ENCODE measurements at places on chromosomes 16 and 17. TPM values are rescaled to one million over a fixed set of nuclear protein-coding genes. Genes with fewer than 3 reads are reported as not detected.

The TM4SF5 gene
- not detected for polyA plus RNA-seq

The CHD9NB gene
- polyA plus RNA-seq = not detected

The NXPH3 gene
- polyA plus RNA-seq = not detected

The ASIC2 gene
- polyA plus RNA-seq = not detected

The RAB11FIP4 gene
- 16.2 TPM for polyA plus RNA-seq

The RNU2-1 gene
- not detected for polyA plus RNA-seq

- no peak overlapping the region for H3K4me3 ChIP-seq
- no peaks in the 10 kb centered on the region for H3K27me3 ChIP-seq
- DNase-seq = no peak
- no peaks in the 10 kb centered on the region for H3K36me3 ChIP-seq
Observed at GRCh38 chr17:1312261-1312870, 32.9 kb downstream of the TRARG1 start.

GRCh38 chr17:47145351-47145750 lies 43.7 kb downstream of the CDC27 start:
- peaks cover 100% of the 10 kb centered on the region for H3K36me3 ChIP-seq
- no peaks in the 10 kb centered on the region for H3K27me3 ChIP-seq
- DNase-seq = no peak
- H3K27ac ChIP-seq = no peak overlapping the region

GRCh38 chr16:86030116-86030515 lies 131.2 kb downstream of the IRF8 start:
- no peak overlapping the region for H3K4me3 ChIP-seq
- H3K27ac ChIP-seq = no peak overlapping the region
- H3K36me3 ChIP-seq = no peaks in the 10 kb centered on the region
- no peak for DNase-seq

DNA sequence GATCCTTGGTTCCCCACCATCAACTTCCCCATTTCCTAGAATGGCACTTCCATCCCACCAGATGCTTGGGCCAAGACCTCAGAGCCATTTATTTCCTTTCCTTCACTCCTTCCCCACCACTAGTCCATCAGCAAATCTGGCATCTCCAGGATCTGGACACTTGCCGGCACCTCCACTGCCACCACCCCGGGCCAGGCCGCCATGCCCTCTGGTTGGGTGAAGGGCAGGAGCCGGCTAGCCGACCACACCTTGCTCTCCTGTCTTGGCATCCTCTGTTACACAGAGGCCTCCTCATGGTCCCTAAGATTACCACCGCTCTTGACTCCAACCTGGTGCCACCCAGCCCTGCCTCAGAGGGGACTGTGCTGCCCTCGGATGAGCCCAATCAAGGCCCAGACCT lies 104.5 kb downstream of the RMI2 start:
- no peak overlapping the region for H3K4me3 ChIP-seq
- H3K27me3 ChIP-seq = no peaks in the 10 kb centered on the region
- no peak overlapping the region for H3K27ac ChIP-seq
- no peaks in the 10 kb centered on the region for H3K4me1 ChIP-seq
- no peaks in the 10 kb centered on the region for H3K36me3 ChIP-seq
- DNase-seq = no peak

DNA sequence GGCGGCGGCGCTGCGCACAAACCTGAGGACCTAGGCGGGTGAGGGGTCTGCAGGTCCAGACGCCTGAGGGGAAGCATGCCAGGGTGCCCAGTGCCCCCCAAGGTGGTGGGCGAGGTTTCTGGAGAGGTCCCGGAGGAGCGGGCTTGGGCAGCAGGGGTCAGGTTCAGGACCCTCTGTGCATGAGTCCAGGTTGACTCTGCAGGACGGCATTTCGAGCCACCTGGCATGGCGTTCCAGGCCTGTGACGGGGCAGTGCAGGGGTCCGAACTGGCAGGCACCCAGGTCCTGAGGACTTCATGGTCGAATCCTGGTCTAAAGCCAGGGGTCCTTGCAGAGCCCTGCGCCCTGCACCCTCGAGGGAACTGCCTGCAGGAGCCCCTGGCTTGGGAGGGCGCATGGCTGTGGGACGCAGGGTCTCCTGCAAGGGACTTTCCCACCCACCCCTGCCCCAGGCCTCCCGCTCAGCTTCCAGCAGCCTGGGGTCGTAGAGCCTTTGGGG lies 3.5 kb downstream of the SLC16A3 start:
- peak overlapping the region; percentile 95 for H3K27ac ChIP-seq
- H3K4me3 ChIP-seq = peak overlapping the region; percentile 100
- H3K36me3 ChIP-seq = peaks cover 40% of the 10 kb centered on the region

DNA sequence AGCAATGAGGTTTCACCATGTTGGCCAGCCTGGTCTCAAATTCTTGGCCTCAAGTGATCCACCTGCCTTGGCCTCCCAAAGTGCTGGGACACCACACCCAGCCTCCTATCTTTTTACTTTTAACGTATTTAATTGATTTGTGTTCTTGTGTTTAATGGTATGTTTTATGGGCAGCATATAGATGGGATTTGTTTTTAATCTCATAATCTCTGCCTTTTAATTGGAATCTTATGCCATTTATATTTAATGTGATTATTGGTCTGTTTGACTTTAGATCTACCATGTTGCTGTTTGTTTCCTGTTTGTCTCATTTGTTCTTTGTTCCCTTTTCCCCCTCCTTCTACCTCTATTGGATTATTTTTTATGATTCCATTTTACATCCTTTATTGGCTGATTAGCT lies 12.2 kb downstream of the SLC26A11 start:
- H3K36me3 ChIP-seq = no peaks in the 10 kb centered on the region
- no peaks in the 10 kb centered on the region for H3K27me3 ChIP-seq
- H3K4me3 ChIP-seq = no peak overlapping the region
- H3K27ac ChIP-seq = no peak overlapping the region
- H3K4me1 ChIP-seq = no peaks in the 10 kb centered on the region
- DNase-seq = no peak

DNA sequence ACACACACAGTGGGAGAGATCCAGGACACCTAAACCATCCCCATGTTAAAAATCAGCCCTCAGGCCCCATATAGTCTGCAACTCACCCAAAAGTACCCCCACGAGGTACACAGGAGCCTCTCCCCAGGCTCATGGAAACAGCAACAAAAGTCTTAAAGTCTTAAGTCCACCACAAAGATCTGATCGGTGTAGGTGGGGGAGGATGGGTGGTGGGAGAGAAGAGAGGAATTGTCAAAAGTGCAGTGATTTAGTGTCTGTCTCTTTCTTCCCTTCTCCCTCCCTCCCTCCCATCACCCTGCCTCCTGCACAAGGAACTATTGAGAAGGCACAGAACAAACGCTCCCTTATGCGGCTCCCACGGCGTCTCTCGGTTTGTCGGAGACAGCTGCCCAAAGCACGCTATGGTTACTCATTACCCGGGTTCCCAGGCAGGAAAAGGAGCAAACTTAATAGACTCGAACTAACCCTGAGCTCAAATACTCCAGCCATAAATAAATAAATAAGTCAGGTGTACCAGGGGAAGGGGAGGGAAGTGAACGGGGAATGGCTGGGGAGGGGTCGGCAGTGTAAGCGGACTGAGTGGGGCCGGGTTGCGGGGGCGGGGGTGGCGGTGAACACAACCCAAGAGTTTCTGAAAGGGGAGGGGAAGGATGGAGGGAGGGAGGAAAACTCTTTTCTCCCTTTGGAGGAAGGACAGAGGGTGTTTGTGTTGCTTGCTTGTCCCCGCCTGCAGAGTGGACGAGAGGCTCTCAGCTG lies 477.4 kb downstream of the SLC39A11 start:
- H3K36me3 ChIP-seq = no peaks in the 10 kb centered on the region
- no peaks in the 10 kb centered on the region for H3K4me1 ChIP-seq
- H3K27me3 ChIP-seq = peaks cover 10% of the 10 kb centered on the region

DNA sequence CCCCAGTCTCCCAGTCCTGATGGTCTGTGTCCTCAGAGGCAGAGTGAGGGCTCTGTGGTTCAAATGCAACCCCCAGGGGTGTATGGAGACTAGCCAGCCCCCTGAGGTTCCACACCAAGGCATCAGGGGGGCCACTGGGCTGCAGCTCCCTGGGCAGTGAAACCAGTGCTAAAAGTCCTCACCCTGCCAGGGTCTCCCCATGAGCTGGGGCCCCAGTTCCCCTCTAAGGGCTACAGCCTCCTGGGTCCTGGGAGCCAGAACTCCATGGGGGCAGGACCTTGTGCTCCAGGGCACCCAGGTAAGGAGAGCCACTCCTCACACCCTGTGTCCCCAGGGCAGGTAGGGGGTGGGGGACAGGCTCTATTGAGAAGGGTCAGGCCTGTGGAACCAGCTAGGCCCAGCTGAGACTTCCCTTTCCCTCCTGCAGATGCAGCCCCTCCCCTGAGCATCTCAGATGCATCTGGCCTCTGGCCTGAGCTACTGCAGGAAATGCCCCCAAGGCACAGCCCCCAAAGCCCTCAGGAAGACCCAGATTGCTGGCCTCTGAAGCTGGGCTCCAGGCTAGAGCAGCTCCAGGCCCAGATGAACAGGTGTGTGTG lies 6.4 kb upstream of the DCAF7 start:
- no peak for DNase-seq
- peaks cover 2% of the 10 kb centered on the region for H3K27me3 ChIP-seq
- H3K27ac ChIP-seq = no peak overlapping the region
- peaks cover 1% of the 10 kb centered on the region for H3K4me1 ChIP-seq

- H3K36me3 ChIP-seq = peaks cover 55% of the 10 kb centered on the region
- H3K27ac ChIP-seq = no peak overlapping the region
- no peak for DNase-seq
Observed at GRCh38 chr17:1495265-1495989, 2.9 kb upstream of the MYO1C start.

DNA sequence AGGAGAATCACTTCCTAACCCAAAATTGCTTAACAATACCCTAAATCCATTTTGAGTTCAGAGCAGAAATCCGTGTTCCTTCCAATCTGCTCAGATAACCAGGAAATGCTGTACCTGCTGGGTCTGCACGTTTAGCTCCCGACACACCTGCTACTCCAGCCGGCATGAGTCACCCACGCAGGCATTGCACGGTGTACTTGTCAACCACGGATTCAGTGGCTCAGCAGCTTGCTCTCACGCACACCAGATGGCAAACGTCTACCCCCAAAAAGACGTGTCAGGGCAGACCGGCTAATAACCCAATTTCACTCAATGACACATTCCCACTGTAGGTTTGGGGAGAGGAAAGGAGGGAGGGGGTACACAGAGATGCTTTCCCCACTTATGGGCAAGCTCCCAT lies 468.1 kb downstream of the SOX9 start:
- H3K36me3 ChIP-seq = no peaks in the 10 kb centered on the region
- H3K4me3 ChIP-seq = no peak overlapping the region
- H3K27ac ChIP-seq = no peak overlapping the region
- no peak for DNase-seq
- H3K4me1 ChIP-seq = peaks cover 14% of the 10 kb centered on the region
- H3K27me3 ChIP-seq = peaks cover 28% of the 10 kb centered on the region

DNA sequence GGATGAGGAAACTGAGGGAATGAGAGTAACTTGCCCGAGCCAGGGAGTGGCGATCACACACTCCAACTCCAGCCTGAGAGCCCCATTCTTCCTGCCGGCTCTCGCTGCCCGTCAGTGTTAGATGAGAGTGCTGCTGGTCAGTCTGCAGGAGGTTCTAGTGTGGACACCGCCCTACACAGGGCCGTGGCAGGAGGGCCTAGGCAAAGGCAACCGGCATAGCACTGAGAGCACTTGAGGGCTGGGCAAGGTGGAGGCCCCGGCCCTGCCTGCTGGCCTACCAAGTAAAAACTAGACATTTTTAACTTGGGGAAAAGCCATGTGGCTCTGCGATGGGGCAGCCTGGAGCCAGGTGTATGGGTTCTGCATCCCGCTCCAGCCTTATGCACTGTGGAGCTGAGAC lies 354.8 kb downstream of the SEC14L1 start:
- DNase-seq = no peak
- H3K36me3 ChIP-seq = peaks cover 90% of the 10 kb centered on the region
- no peak overlapping the region for H3K4me3 ChIP-seq
- peaks cover 29% of the 10 kb centered on the region for H3K4me1 ChIP-seq

- H3K27ac ChIP-seq = no peak overlapping the region
- H3K4me3 ChIP-seq = no peak overlapping the region
- DNase-seq = no peak
- H3K4me1 ChIP-seq = no peaks in the 10 kb centered on the region
Observed at GRCh38 chr17:72397687-72398086, 276.9 kb downstream of the SOX9 start.

- DNase-seq = no peak
- H3K4me1 ChIP-seq = no peaks in the 10 kb centered on the region
- no peak overlapping the region for H3K27ac ChIP-seq
- H3K27me3 ChIP-seq = no peaks in the 10 kb centered on the region
- H3K4me3 ChIP-seq = no peak overlapping the region
Observed at GRCh38 chr16:64910356-64910755, 211.5 kb downstream of the CDH11 start.

DNA sequence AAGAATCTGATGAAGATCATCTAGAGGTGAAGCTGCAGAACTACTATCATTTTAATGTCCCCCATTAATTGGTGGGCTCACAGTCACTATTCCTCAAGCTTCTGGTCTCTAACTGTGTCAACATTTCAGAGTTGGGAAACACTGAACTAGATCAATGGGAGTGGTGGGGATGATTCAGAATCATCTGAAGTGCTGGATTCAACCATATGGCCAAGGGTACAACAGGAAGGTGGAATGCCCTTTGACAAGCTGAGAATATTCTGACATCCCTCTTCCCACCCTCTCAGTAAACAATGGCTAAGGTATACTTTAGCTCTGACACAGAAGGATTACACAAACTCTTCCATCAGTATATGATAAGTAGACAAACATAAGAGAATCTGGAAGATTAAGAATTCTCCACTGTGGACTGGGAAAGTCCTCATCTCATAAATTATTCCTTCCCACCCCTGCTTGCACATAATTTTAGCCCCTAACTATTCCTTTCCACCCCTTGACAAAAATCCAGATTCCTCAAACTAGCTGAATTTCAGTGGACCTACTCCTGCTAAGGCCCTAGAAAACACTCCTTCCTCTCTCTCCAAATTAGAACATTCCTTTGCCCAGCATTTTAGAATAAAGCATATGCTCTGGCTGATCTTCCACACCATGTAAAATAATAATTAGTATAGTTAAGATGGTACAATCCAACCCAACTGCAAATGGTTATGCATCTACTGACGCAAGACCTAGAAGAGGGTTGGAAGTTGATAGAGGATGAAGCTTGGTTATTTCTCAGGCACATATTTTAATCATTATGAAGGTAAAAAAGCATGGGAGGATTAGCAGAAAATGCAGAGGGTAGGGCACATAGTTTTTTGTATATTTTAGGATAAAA lies 16.3 kb upstream of the RFFL start:
- H3K27me3 ChIP-seq = no peaks in the 10 kb centered on the region
- no peak overlapping the region for H3K4me3 ChIP-seq
- DNase-seq = peak; percentile 23
- H3K4me1 ChIP-seq = peaks cover 14% of the 10 kb centered on the region
- peak overlapping the region; percentile 16 for H3K27ac ChIP-seq

All from CD14-positive monocyte (primary cell).